T-helper 1 cell (primary cell): ENCODE measurements at places on chromosomes 2 and 18.

DNA sequence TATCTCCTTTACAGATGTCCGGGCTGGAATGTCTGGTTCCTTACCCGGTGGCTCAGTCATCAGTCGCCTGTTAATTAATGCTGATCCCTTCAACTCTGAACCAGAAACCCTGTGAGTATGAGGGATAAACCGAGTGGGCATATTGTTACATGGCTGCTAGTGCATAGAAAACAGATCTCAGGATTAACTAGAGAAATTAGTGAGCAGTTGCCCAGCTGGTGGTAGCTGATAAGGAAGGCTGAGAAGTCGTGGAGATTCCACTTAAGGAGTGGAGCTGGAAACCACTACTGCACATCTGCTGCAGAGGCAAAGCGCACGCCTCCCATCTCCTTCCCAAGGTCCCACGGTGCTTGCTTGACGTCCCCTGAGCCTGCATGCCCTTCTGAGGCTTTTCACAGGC is 97.7 kb downstream of the DGKD start:
- no peak for DNase-seq

GRCh38 chr2:206471524-206472062 is 28.3 kb downstream of the ADAM23 start:
- DNase-seq = no peak

GRCh38 chr2:238247841-238248453 is 8.1 kb upstream of the HES6 start:
- no peak for DNase-seq

DNA sequence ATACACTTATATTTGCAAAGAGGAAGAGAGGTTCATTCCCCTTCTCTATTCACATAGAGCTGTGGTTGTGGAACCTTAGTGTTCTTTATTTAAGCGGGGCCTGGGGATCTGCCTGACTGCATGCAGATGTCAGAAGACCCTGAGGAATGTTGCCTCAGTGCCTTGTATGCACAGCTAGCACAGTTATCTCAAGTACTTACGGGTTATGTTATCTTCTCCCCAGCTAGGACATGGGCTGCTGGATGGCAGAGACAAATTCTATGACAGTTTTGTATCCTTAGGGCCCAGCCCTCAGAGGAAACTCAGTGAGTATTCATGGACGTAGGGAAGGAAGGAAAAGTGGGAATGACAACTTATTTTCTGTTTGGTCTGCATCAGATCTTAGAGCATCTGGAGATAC is 37.7 kb upstream of the RTN4 start:
- no peak for DNase-seq

- no peak for DNase-seq
Observed at GRCh38 chr2:98551316-98551715, 57.0 kb downstream of the COA5 start.

DNA sequence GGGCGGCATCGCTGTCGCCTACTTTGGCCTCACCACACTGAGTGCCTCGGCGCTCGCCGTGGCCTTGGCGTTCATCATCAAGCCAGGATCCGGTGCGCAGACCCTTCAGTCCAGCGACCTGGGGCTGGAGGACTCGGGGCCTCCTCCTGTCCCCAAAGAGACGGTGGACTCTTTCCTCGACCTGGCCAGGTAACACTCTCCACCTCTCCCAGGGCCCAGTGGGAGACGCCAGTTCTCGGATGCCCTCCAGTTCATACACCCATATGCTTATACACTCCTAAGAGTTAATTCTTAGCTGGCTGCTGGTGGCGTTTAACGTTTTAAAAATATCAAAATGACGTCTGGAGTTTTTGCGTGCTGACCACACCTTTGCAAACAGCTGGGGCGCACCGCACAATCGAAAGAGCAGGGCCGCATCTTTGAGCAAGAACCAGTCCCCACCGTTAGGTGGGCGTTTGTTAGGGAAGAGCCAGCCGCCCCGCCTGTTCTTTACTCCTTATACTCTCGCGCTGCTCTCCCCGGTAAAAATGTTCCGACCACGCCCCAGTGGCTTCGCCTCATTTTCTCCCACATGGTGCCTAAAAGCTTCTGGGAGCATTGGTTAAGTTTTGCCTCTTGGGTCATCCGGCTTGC is 899 bp downstream of the SLC1A4 start:
- no peak for DNase-seq

DNA sequence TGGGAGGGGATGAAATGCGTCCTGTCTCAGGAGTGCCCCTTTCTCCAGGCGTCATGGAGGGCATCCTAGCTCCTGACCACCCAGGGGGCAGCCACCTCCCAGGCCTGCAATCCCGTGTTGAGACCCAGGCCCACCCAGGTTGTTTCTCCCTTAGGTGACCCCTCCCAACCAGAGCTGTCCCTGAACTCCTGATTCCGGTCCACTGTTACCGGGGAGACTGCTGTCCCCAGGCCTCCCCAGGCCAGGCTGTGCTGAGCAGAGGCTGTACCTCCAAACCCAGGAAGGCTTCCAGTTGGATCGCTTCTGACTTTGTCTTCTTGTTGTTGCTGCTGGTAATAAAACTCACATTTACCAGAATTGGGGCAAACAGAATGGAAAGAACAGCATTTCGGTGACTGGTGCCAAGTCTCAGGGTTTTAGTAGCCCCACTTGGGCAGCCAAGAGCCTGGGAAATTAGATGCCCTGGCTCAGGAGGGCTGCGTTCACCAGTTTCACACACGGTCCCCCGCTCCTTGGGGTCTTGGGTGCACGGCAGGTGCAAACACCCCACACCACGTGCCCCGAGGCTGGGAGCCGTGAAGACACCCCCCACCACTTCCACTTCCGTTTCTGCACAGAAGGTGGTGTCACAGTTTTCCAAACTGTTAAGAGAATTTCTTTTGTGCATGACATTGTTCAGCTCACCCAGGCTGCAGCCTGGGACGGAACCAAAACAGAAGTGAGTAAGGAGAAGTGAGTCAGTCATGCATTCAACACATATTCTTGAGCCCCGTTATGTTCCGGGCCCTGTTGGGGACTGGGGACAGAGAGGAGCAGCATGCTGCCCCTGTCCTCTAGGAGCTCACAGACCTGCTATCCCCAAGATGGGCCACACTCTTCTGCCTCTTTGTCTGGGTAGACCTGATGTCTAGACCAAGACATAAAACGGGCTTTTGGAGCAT is 29.4 kb downstream of the ITM2C start:
- DNase-seq = no peak

DNA sequence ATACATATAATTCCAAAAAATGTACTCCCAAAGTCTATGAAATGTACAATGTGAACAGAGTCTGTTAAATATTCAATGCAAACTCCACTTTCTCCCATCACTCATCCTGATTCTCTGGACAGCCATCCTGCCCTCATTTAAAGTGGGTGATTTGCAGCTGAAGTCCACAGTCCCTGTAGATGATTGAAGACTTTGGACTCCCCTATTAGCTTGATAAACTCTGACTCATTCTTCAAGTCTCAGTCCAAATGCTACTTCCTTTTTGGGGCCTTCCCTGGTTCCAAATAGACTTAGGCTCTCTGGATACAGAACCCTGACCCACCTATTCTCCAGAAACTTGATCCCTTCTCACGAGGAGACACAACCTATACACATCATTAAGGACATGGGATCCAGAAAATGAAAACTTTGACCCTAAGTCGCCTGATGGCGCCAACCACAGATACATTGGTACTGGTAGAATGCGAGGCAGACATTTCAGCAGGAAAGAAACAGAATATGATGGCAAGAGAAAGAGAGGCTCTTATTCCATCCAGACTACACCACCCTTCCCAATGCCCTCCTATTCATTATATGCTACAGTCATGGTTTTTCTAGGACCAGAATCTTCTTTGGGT is 122.7 kb downstream of the VIT start:
- no peak for DNase-seq

- peak; percentile 68 for DNase-seq
Observed at GRCh38 chr2:7097353-7097895, 180.2 kb downstream of the RNF144A start.

DNA sequence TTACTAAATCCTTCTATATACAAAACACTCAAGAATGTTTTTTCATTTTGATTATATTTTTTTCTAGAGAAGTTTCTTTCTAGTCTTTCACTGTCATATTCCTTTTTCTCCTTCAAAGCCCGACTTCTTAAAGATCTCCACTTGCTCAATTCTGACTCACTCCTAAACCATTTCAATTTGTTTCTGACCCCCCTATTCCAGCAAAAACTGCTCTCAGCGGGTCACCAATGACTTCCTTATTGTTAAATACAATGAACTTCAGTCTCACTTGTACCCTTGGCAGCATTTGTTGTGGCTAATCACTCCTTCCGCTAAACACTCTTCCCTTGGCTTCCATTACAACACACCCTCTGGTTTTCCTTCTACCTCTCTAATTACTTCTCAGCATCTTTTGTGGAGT is 111.1 kb upstream of the RBBP8 start:
- DNase-seq = no peak

DNA sequence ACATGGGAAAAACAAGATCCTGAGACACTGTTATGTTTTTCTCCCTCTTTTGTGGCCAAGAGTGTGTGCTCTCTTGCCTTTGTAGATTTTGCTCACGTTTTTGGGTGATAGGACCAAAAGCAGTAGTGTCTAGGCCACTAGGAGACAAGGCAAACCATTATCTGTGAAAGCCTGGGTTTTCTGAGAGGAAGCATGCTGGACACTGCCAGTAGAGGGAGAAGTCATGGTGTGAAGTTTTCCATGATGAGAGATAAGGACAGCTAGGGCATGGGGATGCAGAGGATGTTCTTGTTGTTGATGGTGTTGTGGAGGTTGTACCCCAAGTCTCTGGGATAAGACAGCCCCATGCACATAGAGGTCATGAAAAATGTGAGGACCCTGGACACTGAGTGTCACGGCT is 285.3 kb downstream of the SOX11 start:
- no peak for DNase-seq
